Breast epithelium (tissue), 4 donors: ENCODE measurements at places on chromosomes 11 and 22. TPM values are rescaled to one million over a fixed set of nuclear protein-coding genes. Genes with fewer than 3 reads are reported as not detected.

MS4A4E gene
- total RNA-seq, result 14.9 TPM

- DNase-seq, result no peak
Measured at GRCh38 chr22:36644333-36644757, 59.2 kb downstream of the CACNG2 start.

- no peak for DNase-seq
Measured at GRCh38 chr11:42407341-42407740, 904.5 kb upstream of the API5 start.

DNA sequence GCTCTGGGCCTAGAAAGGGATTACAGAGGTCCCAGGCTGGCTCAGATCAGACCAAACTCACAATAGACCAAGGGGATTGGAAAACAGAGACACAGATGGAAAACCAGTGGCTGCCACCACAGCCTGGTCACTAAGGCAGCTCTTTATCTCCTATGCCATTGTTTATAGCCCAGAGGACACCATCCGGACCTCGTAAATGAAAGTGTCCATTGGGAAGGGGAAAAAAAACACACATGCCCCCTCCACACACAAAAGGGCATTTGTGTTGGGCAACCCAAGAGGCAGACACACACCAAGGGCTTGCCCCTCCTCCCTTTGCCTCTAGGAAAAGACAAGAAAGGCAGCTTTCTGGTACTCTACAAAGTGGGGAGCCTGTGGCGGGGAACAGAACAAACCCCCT, 85.9 kb downstream of the GAB2 start:
- no peak for DNase-seq

TMA7B gene
- not detected for total RNA-seq

CARNS1 gene
- total RNA-seq, result 0.16 TPM

GLB1L2 gene
- total RNA-seq, result 3.4 TPM

DNA sequence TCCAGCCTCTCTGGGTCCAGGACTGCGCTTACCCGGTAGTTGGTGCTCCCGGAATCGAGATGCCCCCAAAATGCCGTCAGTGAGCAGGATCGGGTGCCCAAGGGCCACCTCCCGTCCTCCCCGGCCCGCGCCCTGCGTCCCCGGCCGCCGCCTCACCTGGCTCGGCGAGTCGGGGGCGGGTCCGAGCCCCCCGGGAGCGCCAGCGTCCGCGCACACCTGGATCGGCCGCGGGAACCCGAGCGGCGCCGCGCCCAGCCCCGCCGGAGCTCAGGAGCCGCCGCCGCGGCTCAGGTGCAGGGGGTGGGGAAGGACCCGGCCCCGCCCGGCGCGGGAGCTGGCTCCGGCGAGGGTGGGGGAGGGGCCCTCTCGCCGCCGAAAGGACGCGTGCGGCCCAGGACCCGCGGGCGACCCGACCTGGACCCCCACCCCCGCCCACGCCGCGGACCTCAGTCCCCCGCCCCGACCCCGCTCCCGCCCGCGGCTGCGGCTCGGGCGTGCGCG, at the start of gene SHANK2:
Gene SHANK2 (minus strand): TSS at position 309 of the 501 bp plus-strand sequence. CDS start 105,251 bp downstream, outside the sequence.
- DNase-seq, result no peak

DNA sequence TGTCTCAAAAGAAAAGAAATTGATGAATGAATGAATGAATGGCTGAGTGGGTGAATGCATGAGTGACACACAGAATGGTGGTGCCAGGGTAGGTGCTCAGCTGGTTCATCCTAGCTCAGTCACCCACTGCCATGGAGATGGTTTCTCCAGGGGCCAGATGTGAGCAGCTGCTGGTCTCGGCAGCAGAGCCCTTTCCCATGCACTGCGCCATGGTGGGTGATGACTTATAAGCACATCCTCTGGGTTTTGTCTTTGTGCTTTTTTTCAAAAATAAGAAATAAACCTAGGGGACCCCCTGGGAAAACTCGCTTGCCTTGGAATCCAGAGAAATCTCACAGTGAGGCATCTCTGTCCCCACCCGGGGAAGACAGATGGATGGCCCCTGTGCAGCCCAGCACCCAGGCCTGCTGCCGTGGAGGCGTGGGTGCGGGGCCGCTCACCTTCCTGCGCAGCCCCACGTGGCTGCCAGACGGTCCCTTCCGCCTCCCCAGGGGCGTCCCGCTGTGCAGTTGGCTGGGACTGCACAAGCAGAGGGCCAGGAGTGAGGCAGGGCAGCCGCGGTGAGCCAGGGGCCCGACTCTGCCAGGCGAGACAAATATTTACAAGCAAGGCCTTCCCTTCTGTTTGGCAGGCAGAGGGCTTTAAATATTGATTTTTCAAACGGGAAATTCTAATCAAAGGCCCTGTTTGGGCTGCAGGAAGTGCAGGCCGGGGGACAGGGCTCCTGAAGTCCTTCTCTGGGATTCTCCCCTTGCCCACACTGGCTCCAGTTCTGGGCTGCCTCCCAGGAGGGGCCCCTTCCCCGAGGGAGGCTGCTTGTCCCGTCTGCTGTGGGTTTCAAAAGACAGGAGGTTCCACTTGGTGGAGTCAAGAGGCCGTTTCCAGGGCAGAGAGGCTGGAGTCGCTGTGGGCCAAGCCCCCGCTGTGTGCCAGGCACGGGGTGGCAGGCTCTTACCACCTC, 24.3 kb downstream of the MPPED1 start:
- peak; percentile 80 for DNase-seq

VWCE gene
- 2.6 TPM for total RNA-seq

PATZ1 gene
- 49.6 TPM for total RNA-seq

- no peak for DNase-seq
Measured at GRCh38 chr22:49677495-49677889, 150.2 kb downstream of the BRD1 start.

DNA sequence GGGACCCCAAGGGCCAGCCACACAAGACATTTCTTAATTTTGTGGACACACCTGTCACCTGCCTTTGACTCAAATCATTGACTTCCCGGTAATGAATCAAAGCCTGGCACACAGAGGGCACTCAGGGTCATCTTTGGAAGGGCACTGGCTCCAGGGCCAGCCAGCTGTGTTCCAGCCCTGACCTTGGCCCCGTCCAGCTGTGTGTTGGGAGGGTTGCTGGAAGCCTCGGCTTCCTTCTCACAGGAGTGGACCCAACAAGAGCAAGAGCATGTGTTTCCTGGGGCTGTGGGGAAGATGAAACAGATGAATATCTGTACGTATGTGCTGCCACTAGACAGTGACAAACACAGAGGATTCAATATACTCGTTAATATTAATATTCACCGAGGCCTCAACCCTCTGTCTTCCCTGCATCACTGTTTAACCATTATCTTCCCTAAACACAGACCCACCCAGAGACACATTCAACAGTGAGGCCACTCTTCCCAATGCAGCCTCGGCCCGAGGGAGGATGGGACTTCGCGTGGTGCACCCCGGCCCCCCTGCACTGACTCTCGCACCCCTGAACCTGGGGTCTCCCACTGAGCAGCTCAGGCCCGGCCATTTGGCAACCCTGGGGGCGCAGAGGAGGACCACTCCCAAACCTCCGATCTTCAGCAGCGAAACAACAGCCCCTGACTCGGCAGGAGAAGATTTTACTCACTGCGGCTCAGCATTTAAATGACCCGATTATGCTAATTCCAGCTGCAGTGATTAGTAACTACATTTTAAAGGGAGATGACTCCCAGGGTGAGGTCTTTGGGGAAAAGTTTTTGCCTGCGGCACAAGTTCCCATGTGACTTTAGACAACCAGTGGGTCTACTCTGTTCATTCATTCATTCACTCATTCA, 45.7 kb downstream of the PHF21B start:
- DNase-seq, result no peak

OR51E2 gene
- not detected for total RNA-seq

SERHL2 gene
- total RNA-seq, result 64.2 TPM

GRCh38 chr22:24402460-24403192, 24.8 kb upstream of the ADORA2A start:
- peak; percentile 83 for DNase-seq

EEF1G gene
- total RNA-seq, result 1,961 TPM

DNA sequence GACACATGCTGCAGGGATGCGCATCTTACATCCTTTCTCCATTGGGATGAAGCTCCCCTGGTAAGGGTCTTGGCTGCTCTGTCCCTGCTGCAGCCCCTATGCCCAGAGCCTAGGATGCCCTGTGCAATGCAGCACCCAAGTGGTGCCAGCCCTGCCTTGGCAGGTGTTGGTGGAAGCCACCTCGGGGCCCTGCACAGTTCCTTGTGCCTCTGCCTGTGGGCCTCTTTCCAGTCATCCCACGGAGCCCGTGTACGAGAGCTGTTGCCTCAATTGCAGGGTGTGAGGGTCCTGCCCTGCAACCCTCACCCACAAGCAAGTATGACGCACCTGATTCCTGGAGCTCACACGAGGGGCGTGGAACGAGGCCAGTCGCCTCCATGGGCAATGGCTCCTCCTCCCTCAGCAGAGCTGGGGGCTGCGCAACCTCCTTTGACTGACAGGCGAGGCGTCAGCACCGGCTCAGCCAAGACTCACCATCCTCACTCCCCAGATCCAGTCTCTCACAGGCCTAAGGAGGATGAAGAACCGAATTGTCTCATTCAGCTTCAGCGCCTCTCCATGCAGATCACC, 719.6 kb downstream of the BRD1 start:
- DNase-seq, result no peak

DNA sequence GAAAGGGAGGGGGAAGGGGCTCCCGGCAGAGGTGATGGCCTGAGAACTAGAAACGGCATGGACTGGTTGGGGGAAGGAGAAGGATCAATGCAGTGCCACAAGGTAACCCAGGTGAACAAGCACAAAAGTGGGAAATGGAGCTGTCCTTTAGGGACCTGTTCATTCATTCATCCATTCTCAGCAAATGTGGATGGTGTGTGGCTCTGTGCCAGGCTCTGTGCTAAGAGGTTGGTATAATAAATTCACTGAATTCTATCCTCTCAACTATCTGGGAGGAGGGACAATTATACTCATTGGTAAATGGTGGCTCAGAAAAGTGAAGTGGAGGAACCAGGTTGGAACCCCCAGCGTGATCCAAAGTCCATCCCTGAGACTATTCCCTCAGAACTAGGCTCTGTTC, 18.6 kb upstream of the ARAP1 start:
- no peak for DNase-seq

HDHD5 gene
- total RNA-seq, result 54.4 TPM

DNA sequence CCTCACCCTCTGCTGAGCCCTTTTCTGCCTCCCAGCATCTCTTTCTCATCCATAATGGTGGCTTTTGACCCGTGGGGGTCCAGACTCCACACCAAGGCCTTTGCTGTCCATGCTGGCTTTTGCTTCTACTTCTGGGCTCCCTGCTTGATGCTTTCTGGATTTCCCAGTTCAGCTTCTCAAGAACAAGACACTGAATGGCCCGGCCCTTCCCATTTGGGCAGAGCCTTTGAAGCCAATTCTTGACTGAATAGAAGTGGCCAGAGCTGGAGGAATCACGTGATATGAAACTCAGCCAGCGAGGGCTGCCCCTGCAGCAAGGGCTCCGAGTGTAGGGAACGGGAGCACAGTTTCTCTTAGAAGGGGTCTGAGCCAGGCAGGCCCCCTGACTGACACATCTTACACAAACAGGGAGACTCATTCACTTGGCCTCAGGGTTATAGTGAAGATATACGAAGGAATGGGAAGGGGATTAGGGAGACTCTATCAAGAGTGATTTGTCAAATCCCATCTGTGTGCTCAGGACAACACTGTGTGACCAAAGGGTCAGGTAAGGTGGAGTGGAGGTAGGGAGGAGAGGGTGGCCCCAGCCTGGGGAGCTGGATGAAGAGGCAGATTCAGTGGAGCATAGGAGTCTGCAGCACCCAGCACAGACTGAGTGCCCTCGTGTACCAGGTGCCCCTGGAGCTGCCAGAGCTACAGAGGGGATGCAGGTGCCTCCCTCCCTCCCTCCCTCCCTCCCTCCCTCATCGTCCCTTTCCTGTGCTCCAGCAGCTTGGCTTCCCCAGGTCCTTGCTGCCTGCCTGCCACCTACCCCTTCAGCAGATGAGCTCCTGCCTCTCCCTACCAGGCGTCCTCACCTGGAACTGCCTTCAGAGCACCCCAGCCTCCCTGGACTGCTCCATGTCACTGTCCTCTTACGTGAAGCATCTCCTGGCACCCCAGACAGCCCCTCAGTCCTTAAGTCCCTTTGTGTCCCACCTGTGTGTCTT, 106.0 kb downstream of the TRIM29 start:
- no peak for DNase-seq

CNGA4 gene
- total RNA-seq, result not detected
